Suprapubic skin (tissue), 4 donors: ENCODE measurements at places on chromosomes 2 and 18. TPM values are rescaled to one million over a fixed set of nuclear protein-coding genes. Genes with fewer than 3 reads are reported as not detected.

RESP18 gene
- not detected for total RNA-seq

GRCh38 chr2:76870581-76870980 lies 651.6 kb downstream of the LRRTM4 start:
- no peak for DNase-seq

INHA gene
- not detected for total RNA-seq

GRCh38 chr18:35511428-35511827 lies 13.7 kb upstream of the INO80C start:
- no peak for DNase-seq

DNA sequence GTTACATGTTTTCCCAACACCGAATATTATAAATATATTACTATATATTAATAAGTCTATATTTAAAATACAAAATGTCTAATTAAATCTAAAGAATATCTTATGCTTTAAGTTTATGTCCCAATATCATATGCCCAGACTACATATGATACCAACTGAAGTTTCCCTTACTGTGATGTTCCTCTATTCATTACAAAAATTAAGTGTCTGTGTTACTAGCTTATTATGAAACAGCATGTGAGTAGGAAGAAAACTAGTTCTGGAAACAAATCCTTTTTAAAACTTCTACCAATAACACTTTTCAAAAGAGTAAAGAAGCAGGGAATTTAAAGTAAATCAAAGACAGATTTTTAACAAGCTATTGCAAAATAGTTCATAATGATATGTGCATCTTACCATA lies 17.8 kb downstream of the HNRNPLL start:
- no peak for DNase-seq

DNA sequence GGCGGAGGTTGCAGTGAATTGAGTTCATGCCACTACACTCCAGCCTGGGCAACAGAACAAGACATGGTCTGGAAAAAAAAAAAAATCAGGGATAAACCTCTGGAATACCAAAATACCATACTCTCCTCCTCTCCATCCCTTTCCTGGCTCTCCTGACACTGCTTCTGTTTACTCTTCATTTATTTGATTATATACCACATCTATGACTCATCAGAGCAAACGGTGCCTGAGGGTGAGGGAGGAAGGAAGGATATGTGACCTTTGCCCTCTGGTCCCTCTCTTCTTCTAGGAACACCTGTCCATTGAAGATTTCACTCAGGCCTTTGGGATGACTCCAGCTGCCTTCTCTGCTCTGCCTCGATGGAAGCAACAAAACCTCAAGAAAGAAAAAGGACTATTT lies 30.0 kb downstream of the VIL1 start:
- no peak for DNase-seq

DNA sequence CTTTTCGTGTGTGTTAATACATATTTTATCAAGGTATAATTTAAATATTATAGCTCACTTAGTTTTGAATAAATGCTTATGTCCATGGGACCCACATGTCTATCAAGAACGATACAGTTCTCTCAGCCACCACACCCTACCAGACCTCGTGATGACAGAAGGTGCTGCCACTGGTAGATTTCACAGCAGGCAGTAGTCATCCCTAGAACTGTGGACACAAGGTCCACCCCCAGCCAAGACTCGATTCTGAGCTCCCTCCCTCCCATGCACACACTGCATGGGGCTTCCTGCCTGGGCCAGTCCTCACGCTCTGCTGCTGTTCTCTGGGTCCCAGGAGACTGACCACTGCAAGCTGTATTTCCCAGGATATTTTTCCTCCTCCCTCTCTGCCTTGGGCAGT lies 26.5 kb upstream of the CREB1 start:
- DNase-seq: no peak

GRCh38 chr2:169362118-169362893 lies at the start of gene LRP2:
Gene LRP2 (minus strand): TSS chr2:169362534. CDS start chr2:169362399, 135 bp downstream.
- no peak for DNase-seq
